ENCODE measurements at places on chromosomes 2 and 18.

GRCh38 chr2:75456111-75456510 is 104.6 kb downstream of the EVA1A start:
- DNase-seq: no peak

GRCh38 chr2:47003641-47004427 is 88.2 kb upstream of the MCFD2 start:
- DNase-seq: peak; percentile 41

DNA sequence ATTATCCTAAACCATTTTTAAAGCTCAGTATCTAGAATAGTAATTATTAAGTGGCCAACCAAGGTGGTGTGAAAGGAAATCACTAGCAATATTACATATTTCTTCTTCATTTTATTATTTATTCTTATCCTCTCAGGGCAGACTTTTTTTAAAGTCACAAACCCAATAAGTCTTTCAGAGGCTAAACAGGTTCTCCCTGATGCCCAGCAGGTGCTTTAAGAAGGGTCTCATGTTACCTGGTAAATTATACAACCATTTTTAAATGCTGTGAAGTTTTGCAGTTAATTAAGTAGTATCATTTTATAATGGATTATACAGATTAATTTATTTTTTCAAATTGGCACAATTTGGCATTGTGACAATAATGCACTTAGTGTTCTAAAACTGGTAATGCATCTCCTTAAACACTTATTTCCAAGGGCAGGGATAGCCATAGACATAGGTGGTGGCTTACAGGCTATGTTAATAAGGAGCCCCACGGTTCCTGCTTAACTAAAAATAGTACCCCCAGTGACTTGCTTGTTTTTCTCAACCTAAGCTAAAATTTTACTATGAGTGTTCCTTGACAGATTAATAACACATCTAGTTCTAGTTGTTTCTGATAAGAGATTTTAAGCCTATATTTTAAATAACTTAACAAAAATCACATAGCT is 67.0 kb downstream of the PMS1 start:
- DNase-seq: no peak

GRCh38 chr2:113234721-113235346 is 43.9 kb downstream of the PAX8 start:
- DNase-seq: no peak

- DNase-seq: no peak
Observed at GRCh38 chr2:99285526-99285925, 15.5 kb downstream of the LYG1 start.

DNA sequence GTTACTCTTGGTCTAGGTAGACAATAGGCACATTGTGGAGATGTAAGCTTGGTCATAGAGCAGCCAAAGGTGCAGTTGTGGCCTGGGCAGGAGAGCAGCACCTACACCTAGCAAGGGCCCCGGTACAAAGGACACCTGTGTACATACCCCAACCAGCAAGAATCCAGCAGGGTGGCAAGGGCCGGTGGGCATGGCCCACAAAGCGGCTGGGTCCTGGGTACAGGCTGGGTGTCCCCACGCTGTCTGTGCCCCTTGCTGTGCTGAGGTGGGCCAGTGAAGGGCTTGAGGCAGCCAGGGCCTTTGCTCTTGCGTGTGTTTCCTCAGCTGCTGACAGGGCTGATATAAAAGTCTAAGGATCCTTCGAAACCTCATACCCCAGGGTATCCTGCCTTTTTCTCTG is 501.8 kb downstream of the EIPR1 start:
- DNase-seq: no peak

- no peak for DNase-seq
Observed at GRCh38 chr2:138201286-138201685, 237.0 kb downstream of the HNMT start.

GRCh38 chr2:207182911-207183310 is 17.2 kb upstream of the KLF7 start:
- DNase-seq: no peak

DNA sequence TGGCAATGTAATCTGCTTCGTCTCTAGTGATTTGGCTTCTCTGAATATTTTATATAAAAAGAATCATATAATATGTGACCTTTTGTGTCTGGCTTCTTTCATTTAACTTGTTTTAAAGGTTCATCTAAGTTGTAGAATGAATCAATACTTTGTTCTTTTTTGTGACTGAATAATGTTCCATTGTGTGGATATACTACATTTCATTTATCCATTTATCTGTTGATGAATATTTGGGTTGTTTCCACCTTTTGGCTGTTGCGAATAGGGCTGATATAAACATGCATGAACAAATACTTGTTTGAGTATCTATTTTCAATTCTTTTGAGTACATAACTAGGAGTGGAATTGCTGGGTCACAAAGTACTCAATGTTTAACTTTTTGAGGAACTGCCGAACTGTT is 63.8 kb upstream of the TNP1 start:
- no peak for DNase-seq

- no peak for DNase-seq
Observed at GRCh38 chr2:134466141-134466540, 212.3 kb downstream of the MGAT5 start.

DNA sequence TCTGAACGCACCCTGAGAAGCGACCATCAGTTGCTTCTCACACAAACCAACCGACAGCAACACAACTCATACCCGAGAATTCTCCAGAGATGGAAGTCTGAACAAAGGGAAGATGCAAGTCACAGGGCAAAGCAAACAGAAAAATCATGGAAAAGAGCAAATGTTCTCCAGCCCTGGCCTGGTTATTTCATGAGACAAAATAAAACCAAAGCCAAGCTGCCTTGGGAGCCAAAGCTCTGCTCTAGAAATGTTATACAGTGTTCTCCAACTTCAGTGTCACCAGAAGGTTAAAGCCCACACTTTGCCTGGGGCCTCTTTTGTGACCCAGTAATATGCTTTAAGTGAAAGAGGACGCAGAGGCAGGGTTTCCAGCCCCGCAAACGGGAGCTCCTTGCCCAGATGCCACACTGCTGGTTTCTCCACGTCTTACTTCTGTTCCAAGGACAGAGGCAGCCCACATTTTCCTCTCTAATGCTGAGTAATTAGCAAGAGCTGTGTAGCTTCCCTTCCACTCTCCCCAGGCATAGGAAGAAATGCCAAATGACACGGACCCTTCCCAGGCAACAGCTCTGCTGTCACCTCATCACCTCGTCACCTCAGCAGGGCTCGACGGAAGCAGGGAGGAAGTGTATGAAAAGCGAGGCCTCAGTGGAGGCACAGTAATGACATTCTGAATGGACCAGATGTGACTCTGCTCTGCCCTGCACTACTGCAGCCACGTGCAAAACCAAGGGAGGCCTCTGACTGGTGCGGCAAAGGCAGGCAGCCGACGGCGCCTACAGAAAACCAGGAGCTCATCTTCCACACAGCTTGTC is 64.7 kb downstream of the FBXO15 start:
- DNase-seq: no peak

DNA sequence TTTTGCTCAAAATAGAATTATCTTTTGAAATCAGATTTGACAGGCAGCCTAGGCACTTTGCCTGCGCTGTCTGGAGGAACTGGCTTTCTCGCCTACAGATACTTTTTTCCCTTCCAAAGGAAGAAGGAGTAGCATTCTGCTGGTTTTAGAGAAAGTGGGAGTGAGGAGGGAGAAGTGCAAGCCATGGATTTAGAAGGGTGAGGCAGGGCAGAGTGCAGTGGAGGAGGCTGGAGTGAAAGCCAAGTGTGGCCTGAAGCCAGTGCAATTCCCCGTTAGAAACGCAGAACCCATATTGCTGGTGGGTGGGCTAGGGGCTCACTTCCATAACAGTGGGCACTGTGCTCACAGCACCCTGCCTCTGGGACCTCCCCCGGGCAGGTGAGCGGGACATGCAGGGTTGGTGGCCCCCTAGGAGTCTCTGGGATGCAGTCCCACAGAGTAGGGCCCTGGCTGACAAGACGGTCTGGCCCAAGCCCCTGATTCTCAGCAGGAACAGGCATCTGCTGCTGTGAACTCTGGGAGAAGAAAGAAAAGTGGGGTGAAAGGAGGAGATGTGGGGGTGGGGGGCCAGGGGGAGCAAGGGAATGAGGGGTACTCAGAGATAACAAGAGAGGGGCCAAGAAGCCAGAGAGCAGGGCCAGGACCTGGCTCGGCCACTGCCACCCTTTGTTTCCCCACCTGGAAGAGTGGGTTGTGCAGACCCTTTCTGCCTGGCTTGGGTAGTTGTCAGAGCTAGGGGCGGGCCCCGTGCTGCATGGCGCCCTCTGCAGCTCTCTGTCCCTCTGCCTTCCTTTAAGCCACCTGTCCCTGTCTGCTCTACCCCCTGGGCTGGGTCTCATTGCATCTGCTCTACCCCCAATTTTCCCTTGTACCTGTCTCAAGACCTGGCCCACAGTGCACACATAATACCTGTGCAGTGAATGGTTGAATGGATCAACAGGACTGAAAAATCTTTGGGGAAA is 273.5 kb upstream of the HS6ST1 start:
- no peak for DNase-seq

- no peak for DNase-seq
Observed at GRCh38 chr2:28613633-28614501, 118.0 kb downstream of the PLB1 start.

DNA sequence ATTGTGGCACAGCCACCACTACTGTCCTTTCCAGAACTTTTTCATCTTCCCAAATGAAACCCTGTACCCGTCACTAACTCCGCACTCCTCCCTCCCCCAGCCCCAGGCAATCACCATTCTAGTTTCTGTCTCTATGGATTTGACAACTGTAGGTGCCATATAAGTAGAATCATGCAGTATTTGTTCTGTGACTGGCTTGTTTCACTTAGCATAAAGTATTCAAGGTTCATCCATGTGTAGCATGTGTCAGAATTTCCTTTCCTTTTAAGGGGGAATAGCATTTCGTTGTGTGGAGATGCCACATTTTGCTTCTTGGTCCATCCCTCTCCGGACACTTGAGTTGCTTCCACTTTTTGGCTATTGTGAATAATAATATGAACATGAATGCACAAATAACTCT is 842 bp upstream of the CKAP2L start:
- DNase-seq: no peak

DNA sequence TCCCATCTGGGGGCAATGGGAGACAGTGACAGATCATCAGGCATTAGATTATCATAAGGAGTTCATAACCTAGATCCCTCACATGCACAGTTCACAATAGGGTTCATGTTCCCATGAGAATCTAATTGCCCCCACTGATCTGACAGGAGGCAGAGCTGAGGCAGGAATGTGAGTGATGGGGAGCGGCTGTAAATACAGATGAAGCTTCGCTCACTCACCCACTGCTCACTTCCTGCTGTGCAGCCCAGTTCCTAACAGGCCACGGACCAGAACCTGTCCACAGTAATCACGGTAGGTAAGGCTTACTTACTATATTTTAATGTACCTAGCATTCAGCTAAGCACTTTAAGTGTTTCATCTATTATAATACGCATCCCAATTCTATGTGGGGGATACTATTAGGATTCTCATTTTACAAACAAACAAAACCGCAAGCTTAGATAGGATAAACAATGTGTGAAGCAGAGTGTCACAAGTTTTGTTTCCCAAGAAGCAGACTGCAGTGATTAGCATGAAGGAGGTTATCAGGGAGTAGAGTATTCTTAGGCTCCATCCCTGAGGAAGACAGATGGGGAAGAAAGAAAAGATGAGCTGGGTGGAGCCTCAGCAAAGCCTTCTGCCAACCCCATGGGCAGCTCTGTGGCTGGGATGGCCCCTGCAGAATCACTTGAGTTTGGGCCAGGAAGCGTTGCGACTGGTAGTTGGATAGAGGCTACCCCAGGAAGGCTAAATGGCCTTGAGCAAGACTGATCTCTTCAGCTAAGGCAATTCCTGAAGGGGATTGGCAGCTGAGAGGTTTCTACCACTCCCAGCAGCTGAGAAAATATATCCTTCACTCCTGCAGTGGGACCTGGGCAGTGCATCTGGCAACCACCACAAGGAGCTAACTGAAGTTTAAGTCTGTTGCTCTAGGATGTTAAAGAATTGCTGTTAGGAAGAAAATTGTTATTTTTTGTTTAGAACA is 133.1 kb downstream of the MREG start:
- no peak for DNase-seq

GRCh38 chr2:60440079-60440766 is 113.2 kb downstream of the BCL11A start:
- no peak for DNase-seq

DNA sequence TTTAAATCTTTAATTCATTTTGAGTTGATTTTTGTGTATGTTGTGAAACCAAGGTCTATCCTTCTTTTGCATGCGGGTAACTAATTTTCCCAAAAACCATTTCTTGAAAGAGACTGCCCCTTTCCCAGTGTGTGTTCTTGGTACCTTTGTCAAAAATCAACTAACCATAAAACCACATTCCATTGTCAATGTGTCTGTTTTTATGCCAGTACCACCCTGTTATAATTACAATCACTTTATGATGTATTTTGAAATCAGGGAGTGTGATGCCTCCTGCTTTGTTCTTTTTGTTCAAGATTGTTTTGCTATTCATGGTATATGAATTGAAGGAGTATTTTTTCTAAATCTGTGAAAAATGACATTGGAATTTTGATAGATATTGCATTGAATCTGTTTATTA is 689.6 kb downstream of the TSN start:
- no peak for DNase-seq

- no peak for DNase-seq
Observed at GRCh38 chr18:48693625-48694262, 154.9 kb downstream of the CTIF start.

DNA sequence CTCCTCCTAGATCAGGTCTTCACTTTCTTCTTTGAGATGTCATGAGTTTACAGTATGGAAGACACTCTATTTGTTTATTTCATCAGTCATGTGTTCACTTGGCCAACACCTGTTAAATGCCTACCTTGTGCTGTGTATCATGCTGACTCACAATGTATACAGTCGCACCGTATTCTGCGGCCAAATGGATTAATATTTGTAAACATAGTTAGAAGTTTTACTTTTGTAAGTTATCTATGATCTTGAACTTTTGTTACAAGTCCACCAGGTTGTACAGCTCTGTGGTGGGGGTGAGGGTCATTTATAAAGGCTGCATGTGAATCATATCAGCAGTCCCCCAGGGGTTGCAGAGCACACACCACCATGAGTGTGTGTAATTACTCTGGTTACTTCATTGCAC is 408.7 kb upstream of the NRP2 start:
- no peak for DNase-seq

DNA sequence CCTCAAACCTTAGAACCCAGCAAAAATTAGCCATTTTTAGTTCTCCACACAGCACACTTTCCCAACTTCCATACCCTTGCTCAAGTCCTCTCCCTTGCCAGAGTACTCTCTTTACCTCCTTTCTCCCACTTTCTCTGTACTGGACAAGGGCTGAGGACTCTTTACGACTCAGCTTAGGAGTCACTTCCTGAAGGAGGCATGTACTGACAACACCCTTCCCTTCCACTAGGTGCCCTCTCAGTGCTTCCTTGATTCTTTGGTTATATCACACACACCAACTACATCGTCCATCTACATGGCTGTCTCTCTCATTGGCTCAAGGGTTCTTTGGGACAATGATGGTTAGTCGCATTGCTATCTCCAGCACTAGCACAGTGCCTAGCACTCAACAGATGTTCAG is 5.2 kb upstream of the C18orf63 start:
- no peak for DNase-seq

- no peak for DNase-seq
Observed at GRCh38 chr2:114968748-114969400, 526.4 kb downstream of the DPP10 start.

DNA sequence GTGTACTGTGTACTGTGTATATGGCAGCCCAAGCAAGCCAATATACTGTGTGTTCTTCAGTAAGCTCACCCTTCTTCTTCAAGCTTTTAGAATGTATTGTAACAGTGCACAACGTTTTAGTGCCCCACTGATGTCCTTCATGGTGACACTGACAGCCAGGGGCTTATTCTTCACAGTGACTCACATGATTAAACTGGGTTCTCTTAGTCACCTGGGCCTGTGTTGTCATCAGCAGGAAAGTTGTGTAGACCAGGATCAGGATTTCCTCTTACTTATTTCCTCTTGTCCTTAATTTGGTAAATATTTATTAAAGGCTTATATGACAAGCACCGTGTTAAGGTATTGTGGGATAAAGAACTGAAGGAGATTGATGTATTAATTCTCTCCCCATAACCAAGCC is 67.9 kb upstream of the THOC1 start:
- no peak for DNase-seq
